ENCODE measurements at places on chromosomes 1 and 21.

GRCh38 chr1:187788718-187789117 is 960.0 kb downstream of the PLA2G4A start:
- DNase-seq = no peak

- no peak for DNase-seq
Observed at GRCh38 chr1:43481491-43481890, 27.8 kb upstream of the HYI start.

- DNase-seq = no peak
Observed at GRCh38 chr1:247107694-247108093, 3.5 kb upstream of the ZNF669 start.

DNA sequence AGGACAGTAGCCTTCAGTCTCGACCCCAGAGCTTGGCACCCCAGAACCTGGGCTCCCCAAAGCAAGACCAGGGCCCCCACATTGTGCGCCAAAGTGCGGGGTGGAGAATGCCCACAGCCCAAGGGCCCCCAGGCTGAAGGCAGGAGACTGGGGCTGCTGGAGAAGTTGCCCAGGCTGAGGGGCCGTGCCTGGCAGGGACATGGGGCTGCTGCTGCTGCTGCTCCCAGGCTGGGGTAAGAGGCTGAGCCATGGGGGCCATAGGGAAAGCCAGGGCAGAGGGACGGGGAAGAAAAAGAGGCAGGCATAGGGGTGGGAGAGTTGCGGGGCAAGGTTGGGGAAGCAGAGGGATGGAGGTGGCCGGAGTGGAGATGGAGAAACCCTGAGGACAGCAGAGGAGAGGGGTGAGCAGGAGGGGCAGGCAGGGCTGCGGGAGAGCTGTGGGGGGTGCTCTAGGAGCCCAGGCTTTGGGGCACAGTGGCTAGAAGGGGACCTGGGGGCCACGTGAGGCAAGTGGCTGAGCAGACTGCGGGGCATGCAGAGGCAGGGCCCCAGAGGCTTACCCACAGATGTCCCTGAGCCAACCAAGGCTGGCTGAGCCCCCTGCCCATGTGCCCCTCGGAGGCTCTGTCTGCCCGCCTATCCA is 18.9 kb downstream of the SLC27A3 start:
- DNase-seq = no peak

- no peak for DNase-seq
Observed at GRCh38 chr1:21586846-21587601, 77.8 kb downstream of the ALPL start.

DNA sequence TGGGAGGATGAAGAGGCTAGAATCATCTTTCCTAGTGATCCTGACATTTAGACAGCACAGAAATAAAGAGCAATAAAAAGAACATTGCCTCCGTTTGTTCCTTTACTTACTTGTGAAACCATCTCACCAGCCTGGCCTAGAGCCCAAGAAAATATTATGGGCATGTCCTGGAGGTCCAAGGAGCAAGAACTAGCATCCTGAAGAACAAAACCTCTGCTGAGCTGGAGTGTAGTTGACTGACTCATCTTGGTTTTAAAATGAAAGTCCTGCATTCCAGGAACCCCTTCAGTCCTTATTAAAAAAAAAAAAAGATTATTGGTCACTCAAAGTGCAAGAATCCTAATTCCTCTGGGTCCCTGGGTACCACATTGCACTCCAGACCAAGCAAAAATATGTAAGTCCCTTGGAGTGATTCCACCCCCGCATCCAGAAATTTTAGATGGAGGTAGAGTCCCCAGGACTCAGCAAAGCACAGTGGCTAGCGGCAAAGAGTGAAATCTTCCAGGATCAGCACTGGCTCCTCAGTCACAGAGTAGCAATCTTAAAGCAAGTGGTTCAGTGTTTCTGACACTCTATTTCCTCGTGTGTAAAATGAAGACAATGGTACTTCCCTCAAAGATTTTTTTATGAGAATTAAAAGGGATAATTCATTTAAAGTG is 7.0 kb downstream of the SMCP start:
- no peak for DNase-seq
